ENCODE measurements at places on chromosomes 4 and X.

DNA sequence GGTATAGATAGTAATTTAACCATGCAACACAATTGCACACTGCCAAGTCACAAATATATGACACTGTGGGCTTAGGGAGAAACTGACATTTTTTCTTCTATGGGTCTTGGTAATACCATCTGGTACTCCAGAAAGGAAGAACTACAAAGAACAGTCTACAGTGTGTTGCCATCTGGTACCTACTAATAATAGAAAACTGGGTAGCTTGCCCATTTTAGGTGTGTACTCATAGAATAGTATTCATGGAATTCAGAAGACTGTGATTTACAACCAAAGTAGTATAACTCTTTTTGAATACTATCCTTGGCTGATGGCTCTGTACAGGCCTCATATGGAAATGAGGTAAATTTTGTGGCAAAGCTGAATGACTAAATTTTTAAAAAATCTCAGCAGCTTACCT, 132.6 kb upstream of the RPS6KA6 start:
- DNase-seq: no peak

DNA sequence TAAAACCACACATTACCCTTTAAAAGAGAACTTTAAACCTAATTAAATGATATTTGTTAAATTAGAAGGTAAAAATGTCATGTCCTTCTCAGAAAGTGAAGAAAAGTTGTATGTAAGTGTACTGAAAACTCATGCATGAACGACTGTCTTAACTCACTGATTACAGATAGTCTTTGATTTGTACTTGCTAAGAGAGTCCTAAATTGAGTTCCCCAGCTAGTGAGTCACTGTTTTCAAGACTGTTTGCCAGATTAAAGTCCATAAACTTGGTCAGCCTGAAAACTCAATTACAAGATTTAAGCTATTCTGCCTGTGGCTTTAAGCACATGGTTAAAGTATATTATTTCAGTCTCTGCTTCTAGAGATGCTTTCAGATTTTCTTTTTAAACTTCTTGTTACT, 124.9 kb upstream of the ZCCHC13 start:
- no peak for DNase-seq

DNA sequence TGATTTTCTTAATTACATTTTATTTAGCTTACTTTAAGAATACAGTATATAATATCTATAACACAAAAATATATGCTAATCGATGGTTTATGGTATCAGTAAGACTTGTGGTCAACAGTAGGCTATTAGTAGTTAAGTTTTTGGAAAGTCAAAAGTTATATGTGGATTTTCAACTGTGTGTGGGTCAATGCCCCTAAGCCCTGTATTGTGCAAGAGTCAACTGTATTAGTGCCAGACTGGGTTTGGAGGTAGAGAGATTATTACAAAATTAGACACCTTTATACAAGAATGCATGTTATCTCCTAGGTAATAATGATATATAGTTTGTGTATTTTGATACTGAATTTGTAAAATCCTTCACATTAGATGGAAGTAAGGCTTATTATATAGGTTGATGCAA, 100.3 kb upstream of the PRR32 start:
- no peak for DNase-seq

DNA sequence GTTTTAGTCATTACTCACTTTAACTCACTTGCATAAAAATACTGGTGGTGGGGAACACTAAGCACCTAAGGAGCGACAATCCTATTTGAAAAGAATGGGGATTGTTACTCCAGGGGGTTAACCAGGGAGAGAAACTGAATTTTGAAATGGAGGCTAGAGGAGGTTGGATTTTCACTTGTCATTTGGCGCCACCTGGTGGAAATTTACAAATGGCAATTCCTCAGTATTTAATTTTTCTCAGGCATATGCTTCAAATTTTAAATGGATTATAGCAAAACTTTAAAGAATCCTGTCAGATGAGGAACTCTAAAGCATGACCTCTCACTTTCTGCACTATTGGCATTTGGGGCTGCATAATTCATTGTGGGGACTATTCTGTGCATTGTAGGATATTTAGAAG, 2.7 kb upstream of the GEMIN8 start:
- DNase-seq: peak; percentile 66

- peak; percentile 2 for DNase-seq
Measured at GRCh38 chr4:164956766-164957643, 20.5 kb downstream of the TRIM61 start.

DNA sequence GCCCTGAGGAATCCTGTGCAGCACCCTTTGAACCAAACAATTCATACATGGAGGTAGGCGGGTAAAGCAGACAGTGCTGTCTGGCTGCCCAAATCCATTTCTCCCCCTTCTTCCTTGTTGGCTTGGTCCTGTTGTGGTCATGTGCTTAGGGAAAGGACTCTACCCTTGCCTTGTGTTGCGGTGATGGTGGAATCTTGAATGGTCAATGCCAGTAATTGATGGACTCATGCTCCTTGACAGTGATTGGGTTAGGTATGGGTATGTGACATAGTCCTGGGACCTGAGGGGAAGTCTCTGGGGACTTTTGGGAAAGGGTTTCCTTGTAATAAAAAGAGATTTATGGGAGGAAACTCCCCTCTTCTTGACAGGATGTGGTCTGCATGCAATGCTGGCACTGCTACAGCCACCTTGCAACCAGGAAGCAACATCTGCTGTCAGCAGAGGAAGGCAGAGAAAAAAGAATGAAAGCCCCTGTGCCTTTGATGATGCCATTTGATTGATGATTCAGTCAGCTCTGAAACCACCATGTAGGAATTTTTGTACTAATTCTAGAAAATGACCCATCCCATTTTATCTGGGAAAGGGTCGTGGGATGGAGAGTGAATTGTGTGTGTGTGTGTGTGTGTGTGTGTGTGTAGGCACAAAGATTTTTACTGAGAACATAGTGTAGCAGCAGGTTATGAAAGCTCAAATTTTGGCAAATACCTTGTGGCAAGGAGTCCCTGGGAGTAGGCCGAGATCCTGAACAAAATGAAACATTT, 30.0 kb upstream of the HUWE1 start:
- peak; percentile 14 for DNase-seq

GRCh38 chrX:109714340-109714958, 18.6 kb downstream of the ACSL4 start:
- peak; percentile 62 for DNase-seq

DNA sequence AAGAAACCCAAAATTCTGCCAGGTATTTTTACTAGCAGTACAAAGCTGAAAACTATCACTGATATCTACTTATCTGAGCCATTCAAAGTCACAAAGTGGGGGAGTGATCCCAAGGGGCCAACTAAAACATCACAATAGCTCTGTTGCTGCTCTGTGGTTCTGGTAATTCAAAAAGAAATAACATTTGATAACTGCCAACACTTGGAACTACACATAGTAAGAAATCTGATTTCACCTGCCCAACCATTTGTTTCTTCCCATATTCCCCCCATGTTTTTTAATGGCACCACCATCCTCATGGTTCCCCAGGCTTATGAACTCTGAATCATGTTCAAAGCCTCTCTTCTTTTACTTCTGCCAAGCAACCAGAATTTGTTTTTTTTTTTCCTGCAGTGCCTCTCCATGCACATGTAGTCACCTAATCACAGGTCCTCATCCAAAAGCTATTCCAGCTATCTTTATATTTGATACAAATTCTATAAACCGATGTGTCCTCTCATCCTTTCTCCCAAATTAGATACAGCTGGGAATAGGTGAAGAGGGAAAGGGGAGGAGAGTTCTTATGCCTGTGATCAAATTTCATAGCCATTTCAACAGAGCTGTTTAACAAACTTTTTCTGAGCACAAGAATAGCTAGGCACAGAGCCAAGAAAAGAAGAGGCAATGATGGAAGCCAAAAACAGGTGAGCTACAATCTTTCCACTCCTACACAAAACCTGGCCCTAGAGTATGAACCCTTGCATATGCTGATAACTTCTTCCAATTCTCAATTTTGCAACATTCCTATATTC, 7.7 kb downstream of the AMMECR1 start:
- DNase-seq: no peak

GRCh38 chr4:159281771-159282170, 178.9 kb downstream of the RAPGEF2 start:
- DNase-seq: no peak

GRCh38 chr4:4260185-4260751, 12.2 kb upstream of the TMEM128 start:
- DNase-seq: peak; percentile 83

GRCh38 chrX:78923198-78924015, 21.8 kb upstream of the P2RY10 start:
- DNase-seq: no peak

GRCh38 chrX:31237189-31237588, 165.3 kb upstream of the FTHL17 start:
- DNase-seq: no peak

DNA sequence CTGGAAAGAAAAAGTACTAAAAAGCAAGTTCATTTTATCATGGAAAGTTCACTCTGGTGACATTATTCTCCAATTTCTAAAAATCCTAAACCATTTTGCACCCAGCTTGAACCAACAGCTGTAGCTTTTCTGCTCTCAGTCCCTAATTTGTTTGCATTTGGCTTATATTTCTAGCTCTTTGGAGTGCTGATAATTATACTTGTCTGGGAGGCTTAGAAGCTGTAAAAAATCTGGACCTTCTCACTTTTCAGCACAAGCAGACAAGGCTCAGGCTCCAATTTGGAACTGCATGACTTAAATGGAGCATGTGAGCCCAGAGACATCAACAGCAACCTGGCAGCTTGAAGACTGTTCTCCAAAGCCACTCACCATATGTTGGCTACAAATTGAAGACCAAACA, 170.9 kb upstream of the PCDH18 start:
- DNase-seq: no peak

GRCh38 chr4:26141911-26142638, 178.7 kb upstream of the RBPJ start:
- no peak for DNase-seq

DNA sequence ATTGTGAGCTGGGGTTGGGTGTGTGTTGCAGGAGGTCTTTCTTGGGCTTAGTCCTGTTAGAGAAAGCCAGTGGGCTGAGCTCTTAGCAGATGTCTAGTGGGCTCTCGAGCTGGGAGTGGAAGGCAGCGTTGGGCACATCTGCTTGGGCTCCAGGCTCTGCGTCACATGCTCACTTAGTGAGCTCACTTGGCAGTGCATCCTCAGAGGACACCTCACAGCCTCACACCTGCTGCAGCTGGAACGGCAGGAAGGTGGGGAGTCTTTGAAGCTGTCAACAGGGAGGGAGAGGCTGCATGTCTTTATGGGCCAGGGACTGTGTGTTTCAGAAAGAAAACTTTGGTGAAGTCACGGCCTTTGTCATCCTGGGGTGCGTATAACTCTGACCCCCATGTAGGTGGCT, 82.2 kb downstream of the PSAPL1 start:
- DNase-seq: no peak

DNA sequence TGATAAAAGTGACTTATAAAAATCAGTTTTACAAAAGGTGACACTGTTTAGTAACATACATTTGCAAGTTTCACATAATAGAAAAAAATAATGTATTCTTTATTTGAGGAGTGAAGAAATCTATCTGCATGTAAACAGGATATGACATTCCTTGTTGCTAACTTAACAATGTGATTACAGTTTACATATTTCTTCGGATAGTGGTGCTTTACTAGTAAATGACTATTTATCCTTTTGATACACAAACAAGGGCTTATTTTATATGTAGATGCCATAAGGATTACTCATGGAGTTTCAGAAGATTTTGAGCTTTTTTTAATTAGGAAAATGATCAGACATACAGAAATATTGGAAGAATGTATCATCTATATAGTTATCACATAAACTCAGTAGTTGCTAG, 126.5 kb downstream of the SLIT2 start:
- DNase-seq: no peak

- DNase-seq: no peak
Measured at GRCh38 chrX:37815366-37815765, 32.0 kb downstream of the DYNLT3 start.

- no peak for DNase-seq
Measured at GRCh38 chr4:141306331-141306730, 85.6 kb downstream of the ZNF330 start.

GRCh38 chrX:107978071-107978470, 4.1 kb downstream of the TEX13B start:
- no peak for DNase-seq

GRCh38 chrX:7027071-7027470, 120.4 kb upstream of the STS start:
- DNase-seq: no peak

Data from dermis blood vessel endothelial cell (primary cell).